ENCODE measurements at places on chromosomes 6 and 20.

GRCh38 chr6:140561701-140562100 is 1187.3 kb upstream of the CITED2 start:
- no peak for DNase-seq
- H3K27ac ChIP-seq = no peak overlapping the region
- H3K4me3 ChIP-seq = no peak overlapping the region
- no peaks in the 10 kb centered on the region for H3K4me1 ChIP-seq

DNA sequence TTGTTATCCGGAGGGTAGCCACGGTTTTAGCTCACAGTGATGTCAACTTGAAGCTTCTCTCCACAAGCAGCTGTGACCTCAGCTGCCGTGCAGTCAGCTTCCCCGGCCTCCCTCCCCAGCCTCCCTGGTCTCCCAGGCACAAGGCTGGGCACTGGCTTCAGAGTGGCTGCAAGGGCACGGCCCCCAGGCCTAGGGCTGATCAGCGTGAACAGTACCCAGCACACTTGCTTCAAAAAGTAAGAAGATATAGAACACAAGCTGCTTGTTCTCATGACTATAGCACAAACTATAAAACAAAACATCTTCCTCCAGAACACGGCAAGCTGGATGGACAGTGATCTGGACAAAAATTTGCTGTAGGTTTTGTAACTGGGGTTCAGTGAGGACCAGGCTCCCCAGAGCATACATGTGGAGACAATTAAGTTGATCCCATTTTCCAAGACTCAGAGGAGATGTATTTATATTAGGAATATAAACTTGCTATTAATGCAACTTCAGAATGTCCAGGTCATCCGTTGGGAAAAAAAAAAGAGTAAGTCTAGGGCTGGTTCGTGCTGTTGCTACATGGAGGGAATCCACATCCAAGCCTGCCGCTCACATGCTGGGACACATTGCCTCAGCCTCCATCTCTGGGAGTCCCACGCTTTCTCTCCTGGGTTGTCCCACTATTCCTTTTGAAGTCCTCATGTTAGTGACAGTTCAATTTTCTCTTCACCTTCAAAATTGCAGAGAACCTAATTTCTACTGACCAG is 199.4 kb upstream of the THBS2 start:
- no peak for DNase-seq
- no peaks in the 10 kb centered on the region for H3K36me3 ChIP-seq
- no peak overlapping the region for H3K4me3 ChIP-seq
- no peak overlapping the region for H3K27ac ChIP-seq

GRCh38 chr20:14451458-14451857 is 114.0 kb upstream of the FLRT3 start:
- H3K27me3 ChIP-seq = no peaks in the 10 kb centered on the region
- no peaks in the 10 kb centered on the region for H3K4me1 ChIP-seq
- H3K36me3 ChIP-seq = no peaks in the 10 kb centered on the region
- H3K27ac ChIP-seq = no peak overlapping the region
- H3K4me3 ChIP-seq = no peak overlapping the region

- H3K27ac ChIP-seq = no peak overlapping the region
- H3K27me3 ChIP-seq = no peaks in the 10 kb centered on the region
- no peaks in the 10 kb centered on the region for H3K36me3 ChIP-seq
- peaks cover 17% of the 10 kb centered on the region for H3K4me1 ChIP-seq
Measured at GRCh38 chr6:156718647-156719394, 58.4 kb upstream of the ARID1B start.

- DNase-seq = no peak
- H3K27me3 ChIP-seq = no peaks in the 10 kb centered on the region
- H3K36me3 ChIP-seq = no peaks in the 10 kb centered on the region
- no peak overlapping the region for H3K27ac ChIP-seq
Measured at GRCh38 chr6:93398723-93399122, 20.6 kb downstream of the EPHA7 start.

- DNase-seq = no peak
- H3K4me3 ChIP-seq = no peak overlapping the region
- no peaks in the 10 kb centered on the region for H3K27me3 ChIP-seq
- H3K4me1 ChIP-seq = no peaks in the 10 kb centered on the region
- H3K27ac ChIP-seq = no peak overlapping the region
- H3K36me3 ChIP-seq = no peaks in the 10 kb centered on the region
Measured at GRCh38 chr20:15100506-15101160, 763.2 kb upstream of the FLRT3 start.

GRCh38 chr6:113870917-113871316 is 13.8 kb downstream of the MARCKS start:
- H3K36me3 ChIP-seq = no peaks in the 10 kb centered on the region
- DNase-seq = no peak
- no peak overlapping the region for H3K4me3 ChIP-seq
- peaks cover 34% of the 10 kb centered on the region for H3K27me3 ChIP-seq
- peaks cover 5% of the 10 kb centered on the region for H3K4me1 ChIP-seq
- no peak overlapping the region for H3K27ac ChIP-seq

DNA sequence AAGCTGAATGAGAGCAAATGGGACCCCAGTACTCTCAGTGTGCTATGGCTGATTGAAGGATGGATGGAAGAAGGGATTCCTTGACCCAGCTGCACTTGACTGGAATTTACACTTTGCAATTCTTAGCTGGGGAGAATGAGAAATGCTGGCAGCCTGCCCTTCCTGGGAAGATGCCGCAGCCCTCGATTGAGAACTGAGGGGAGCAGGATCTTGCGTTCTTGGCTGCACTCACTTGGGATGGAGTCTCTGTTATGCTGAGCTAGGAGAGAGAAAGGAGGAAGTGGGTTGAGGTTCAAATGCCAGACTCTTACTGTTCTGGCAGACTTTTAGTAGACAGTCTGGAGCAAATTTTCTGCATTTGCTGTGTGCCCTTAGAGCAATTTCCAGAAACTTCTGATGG is 221.2 kb downstream of the FNDC1 start:
- H3K4me3 ChIP-seq = no peak overlapping the region
- peaks cover 25% of the 10 kb centered on the region for H3K27me3 ChIP-seq
- H3K36me3 ChIP-seq = no peaks in the 10 kb centered on the region
- DNase-seq = no peak

DNA sequence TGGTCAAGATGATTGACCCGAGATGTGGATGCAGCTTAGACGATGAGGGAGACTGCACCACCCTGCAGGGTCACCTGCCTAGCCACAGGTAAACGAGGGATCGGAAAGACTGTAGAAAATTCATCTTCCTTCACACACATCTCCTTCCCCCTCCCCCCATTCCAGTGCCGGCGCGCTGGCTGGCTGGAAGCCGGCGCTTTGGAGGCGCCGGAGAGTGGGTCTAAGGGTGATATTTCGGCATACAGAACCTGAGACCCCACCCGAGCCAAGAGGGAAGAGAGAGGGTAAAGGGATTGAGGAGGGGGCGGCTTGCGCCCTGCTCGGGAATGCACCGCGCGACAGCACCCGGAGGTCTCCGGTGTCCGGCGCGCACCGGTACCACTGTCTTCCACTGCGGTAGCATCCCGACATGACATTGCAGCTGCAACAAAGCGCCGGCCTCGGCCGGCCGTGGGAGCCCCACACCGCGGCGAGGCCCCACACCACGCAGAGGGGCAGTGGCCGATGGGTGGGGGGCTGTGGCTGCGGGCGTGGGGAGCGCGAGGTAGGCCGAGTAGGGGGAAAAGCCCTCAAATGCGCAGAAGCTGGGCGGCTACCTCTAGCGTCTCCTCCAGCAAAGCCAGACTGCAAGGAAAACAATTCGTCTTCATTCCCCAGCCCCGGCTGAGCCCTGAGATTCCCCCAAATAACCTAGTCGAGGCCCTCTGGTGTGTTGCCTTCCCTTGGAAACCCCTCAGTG is 984 bp downstream of the TNFRSF21 start:
- peaks cover 9% of the 10 kb centered on the region for H3K4me1 ChIP-seq
- no peak overlapping the region for H3K27ac ChIP-seq
- peak overlapping the region; percentile 24 for H3K4me3 ChIP-seq
- H3K27me3 ChIP-seq = peaks cover 47% of the 10 kb centered on the region

- no peak overlapping the region for H3K27ac ChIP-seq
- H3K4me3 ChIP-seq = no peak overlapping the region
- no peak for DNase-seq
- no peaks in the 10 kb centered on the region for H3K4me1 ChIP-seq
Measured at GRCh38 chr6:131001945-131002660, 60.9 kb downstream of the EPB41L2 start.

DNA sequence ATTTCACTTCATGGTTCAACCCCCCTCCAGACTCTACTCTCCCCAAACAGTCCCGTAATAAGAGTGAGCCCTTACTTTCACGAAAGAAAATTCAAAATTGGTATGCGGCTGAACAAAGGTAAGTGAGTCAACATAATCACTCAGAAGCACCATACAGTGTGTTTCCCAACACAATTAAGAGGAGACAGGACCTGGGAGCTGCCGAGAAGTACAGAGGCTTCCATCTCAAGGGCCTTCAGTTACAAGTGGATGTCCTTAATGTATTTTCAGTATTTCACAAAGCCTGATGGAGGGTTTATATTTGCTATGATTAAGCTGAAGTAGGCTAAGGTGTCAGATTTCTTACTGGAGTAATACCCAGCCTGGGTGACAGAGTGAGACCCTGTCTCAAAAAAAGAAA is 51.1 kb downstream of the MYO6 start:
- no peaks in the 10 kb centered on the region for H3K27me3 ChIP-seq
- H3K4me3 ChIP-seq = no peak overlapping the region
- no peaks in the 10 kb centered on the region for H3K36me3 ChIP-seq
- no peak for DNase-seq
- no peaks in the 10 kb centered on the region for H3K4me1 ChIP-seq

- peaks cover 1% of the 10 kb centered on the region for H3K27me3 ChIP-seq
- no peak overlapping the region for H3K4me3 ChIP-seq
- no peak for DNase-seq
- no peaks in the 10 kb centered on the region for H3K36me3 ChIP-seq
- no peak overlapping the region for H3K27ac ChIP-seq
- peaks cover 31% of the 10 kb centered on the region for H3K4me1 ChIP-seq
Measured at GRCh38 chr20:8150591-8150990, 18.5 kb downstream of the PLCB1 start.

- no peak overlapping the region for H3K27ac ChIP-seq
- H3K4me3 ChIP-seq = no peak overlapping the region
- peaks cover 20% of the 10 kb centered on the region for H3K4me1 ChIP-seq
- no peak for DNase-seq
- H3K36me3 ChIP-seq = no peaks in the 10 kb centered on the region
Measured at GRCh38 chr20:50393242-50393641, 116.9 kb upstream of the PTPN1 start.

DNA sequence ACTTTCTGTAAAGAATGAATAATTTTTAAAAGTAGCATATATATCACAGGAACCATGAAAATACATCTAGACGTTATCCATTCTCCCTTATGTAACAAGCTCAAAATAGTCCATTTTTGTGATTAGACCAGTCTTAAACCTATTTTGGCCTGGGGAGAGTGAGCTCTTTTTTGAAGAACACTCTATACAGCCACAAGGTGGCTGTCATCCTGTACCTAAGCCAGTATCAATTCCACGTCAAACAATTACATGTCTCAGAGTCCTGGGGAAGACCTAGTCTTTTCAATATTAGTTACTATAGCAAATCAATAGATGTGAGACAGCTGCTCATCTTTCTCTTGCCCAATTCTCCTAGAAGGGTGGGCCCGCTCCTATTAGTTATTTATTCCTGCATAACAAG is 28.4 kb downstream of the FBXO5 start:
- H3K36me3 ChIP-seq = no peaks in the 10 kb centered on the region
- no peak overlapping the region for H3K27ac ChIP-seq
- no peak overlapping the region for H3K4me3 ChIP-seq
- no peak for DNase-seq
- peaks cover 2% of the 10 kb centered on the region for H3K4me1 ChIP-seq

DNA sequence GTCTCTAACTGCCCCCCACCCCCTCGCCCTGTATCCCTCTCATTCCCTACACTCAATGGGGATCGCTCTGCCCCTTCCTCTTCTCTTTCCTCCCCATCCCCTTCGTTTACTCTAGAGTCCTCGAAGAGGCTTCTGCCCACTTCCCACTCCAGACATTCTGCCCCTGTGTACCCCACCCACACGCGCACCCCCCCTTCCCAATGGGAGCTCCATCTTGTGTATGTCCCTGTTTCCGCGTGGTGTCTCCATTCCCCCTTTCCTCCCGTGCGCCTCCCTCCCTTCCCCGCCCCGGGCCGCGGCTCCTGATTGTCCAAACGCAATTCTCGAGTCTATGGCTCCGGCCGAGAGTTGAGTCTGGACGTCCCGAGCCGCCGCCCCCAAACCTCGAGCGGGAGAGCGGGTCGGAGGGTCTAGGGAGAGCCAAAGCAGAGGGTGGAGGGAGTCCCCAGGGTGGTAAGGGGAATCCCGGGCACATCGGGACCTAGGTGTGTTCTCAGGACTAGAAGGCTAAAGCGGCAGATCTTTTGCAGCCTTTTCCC is 679 bp upstream of the RING1 start:
- peak overlapping the region; percentile 79 for H3K27ac ChIP-seq
- peaks cover 39% of the 10 kb centered on the region for H3K36me3 ChIP-seq
- peak overlapping the region; percentile 80 for H3K4me3 ChIP-seq
- peaks cover 56% of the 10 kb centered on the region for H3K4me1 ChIP-seq

GRCh38 chr6:137313928-137314855 is 95.0 kb upstream of the IFNGR1 start:
- peak; percentile 72 for DNase-seq
- H3K27me3 ChIP-seq = peaks cover 6% of the 10 kb centered on the region
- H3K36me3 ChIP-seq = no peaks in the 10 kb centered on the region
- no peak overlapping the region for H3K27ac ChIP-seq
- peaks cover 4% of the 10 kb centered on the region for H3K4me1 ChIP-seq

DNA sequence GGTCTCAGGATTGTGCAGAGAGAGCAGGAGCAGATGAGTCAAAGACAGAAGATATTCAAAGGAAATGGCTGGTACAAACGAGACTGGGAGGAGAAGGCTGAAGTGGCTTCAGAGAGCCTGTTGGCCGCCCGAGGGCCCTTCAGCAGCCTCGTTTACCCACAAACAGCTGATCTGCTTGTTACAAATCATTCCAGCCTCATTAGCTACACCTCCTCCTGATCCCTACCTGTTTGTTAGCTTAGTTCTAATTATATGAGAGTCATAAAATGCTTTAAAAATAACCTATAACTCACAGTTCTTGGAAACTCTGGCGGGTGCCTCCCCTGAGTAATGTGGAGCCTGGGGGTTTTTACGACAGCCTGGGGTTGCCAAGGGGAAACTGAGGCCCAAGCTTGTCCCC is 12.6 kb downstream of the GLP1R start:
- peaks cover 6% of the 10 kb centered on the region for H3K27me3 ChIP-seq
- no peaks in the 10 kb centered on the region for H3K4me1 ChIP-seq
- H3K4me3 ChIP-seq = no peak overlapping the region
- DNase-seq = no peak
- no peak overlapping the region for H3K27ac ChIP-seq

- H3K36me3 ChIP-seq = no peaks in the 10 kb centered on the region
- no peak overlapping the region for H3K27ac ChIP-seq
- H3K4me3 ChIP-seq = no peak overlapping the region
- H3K4me1 ChIP-seq = peaks cover 41% of the 10 kb centered on the region
- H3K27me3 ChIP-seq = peaks cover 52% of the 10 kb centered on the region
Measured at GRCh38 chr20:44067650-44068081, 119.3 kb downstream of the JPH2 start.

- no peak for DNase-seq
Measured at GRCh38 chr20:59670786-59671492, 66.6 kb downstream of the PHACTR3 start.

- H3K4me3 ChIP-seq = no peak overlapping the region
- H3K36me3 ChIP-seq = no peaks in the 10 kb centered on the region
- no peak for DNase-seq
- peaks cover 4% of the 10 kb centered on the region for H3K4me1 ChIP-seq
Measured at GRCh38 chr20:23624324-23624691, 13.4 kb downstream of the CST3 start.

All from activated CD4-positive, alpha-beta memory T cell treated with anti-CD3 and anti-CD28 coated beads, Interleukin-2, amount 10 ng/mL, durations not matched to agents 7 days and 5 days (primary cell).